Spleen (tissue), 13 donors: ENCODE measurements at places on chromosomes 2 and 18. TPM values are rescaled to one million over a fixed set of nuclear protein-coding genes. Genes with fewer than 3 reads are reported as not detected.

CRACDL gene
- 0.76 TPM for polyA plus RNA-seq

ABCG5 gene
- not detected for polyA plus RNA-seq

XIRP2 gene
- 0.26 TPM for polyA plus RNA-seq

PFN4 gene
- 1.3 TPM for polyA plus RNA-seq

BCL2 gene
- 18.0 TPM for polyA plus RNA-seq

PCARE gene
- not detected for polyA plus RNA-seq
